ENCODE measurements at places on chromosomes 1 and 21.

GRCh38 chr1:178483251-178483957 is 13.4 kb downstream of the CLEC20A start:
- no peak for DNase-seq

- DNase-seq, result no peak
These were observed 140.4 kb downstream of the COP1 start for GRCh38 chr1:176066709-176067108.

DNA sequence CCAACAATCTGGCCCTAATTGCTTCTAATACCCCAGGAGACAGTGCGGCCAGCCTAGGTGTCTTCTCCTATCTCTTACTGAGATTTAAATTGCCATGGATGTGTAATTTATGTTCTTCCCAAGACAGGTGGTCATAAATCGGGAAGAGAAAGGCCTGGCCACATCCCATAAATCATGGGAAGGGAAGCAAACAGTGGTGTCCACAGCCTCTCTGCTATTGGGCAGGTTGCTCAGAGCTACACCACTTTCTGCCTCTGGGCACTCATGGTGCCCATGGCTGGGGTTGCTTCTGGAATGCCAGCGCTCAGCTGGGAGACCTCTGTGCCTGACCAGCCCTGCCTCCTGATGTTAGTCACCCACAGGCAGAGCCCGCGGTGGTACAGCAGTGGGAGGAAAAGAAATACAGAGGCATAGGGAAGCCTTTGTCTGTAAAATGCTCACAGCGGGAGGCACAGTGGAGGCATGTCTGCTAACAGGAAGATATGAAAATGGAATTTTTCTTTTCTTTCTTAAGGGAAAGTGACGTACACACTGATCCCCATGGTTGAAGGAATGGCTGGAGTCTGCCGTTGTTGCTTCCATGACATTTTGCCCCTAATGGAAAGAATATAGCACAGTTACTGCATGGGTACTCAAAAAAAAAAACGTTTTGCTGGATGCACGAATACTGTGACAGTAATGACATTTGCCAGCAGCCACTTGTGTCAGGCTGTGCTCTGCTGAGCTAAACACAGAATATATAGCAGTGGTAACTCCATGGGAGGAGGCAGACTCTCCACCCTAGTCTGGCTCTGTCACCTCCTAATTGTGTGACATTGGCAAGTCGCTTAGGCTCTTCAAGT is 21.9 kb downstream of the MTARC1 start:
- DNase-seq, result no peak

- no peak for DNase-seq
These were observed 139.7 kb downstream of the ROR1 start for GRCh38 chr1:63913533-63913932.

GRCh38 chr1:230858918-230859729 is 9.2 kb downstream of the C1orf198 start:
- DNase-seq, result no peak

GRCh38 chr1:98277118-98277517 is 356.3 kb upstream of the DPYD start:
- no peak for DNase-seq

DNA sequence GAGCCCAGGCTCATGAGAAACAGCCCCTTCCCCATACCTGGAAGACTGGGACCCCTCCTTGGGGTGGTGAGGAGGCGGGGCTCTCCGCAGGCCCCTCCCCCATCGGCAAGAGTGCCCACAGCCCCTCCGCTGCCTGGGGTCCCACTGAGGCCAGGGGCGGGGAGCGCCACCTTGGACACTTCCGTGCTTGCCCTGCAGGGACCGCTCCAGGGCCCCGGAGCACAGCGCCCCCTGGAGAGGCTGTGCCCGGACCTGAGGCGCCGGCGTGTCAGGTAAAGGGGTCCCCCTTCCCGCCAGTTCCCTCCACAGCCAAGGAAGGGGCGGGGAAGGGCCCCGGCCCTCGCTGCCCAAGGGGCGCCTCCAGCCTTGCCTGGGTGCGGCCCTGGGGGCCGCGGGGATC is 21.5 kb downstream of the INAVA start:
- no peak for DNase-seq

DNA sequence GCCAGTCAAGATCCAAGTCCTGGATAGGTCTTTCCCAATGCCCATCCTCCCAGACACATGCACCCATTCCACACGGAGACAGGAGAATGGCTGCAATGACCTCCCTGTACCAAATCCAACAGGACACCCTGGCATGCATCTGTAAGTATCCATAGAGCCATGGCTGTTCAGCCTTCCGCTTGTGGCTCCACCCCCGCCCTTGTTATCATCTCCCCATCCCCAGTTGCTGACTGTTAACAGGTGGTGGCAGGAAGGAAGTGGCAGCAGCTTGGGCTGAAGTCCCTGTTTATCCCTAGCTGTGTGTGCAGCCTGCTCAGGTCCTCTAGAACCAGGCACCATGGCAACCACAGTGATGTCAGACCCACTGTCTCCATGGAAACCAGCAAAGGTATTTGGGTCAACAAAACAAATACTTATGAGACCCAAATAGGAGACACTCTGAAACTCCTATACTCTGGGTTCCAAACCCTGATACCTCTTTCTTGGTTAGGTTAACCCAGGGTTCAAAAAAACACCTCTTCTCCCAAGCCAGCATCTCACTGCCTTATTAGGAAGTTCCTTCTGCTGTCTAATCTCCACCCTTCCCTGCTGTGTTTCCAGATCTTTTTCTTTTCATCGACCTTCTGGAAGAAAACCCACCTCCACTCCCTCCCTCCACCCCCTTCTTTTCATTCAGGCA is 721 bp downstream of the PBXIP1 start:
- peak; percentile 74 for DNase-seq

DNA sequence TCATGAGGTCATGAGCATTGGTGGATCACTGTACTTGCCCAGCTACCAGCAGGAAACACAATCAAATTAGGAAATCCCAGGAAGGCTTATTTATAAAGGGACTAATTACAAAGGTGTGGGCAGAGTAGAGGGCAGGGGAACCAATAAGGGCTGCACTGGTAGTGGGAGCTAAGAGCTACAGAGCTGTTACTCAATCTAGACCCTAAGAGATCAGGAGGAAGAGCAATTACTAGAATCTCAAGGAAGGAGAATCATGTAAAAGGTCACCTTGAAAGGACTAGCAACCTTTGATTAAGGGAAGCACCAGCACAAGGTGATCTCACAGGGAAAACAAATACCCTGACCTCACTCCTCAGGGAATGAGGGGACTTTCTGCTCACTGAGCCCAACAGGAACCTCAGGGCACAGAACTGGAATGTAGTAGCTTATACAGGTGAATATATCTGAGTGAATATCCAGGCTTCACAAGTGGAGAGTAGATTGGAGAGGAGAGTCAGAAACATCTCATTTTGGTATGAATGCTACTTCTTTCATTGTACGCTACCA is 66.8 kb downstream of the SAMSN1 start:
- DNase-seq, result no peak

- peak; percentile 13 for DNase-seq
These were observed 35.7 kb upstream of the MTR start for GRCh38 chr1:236759252-236759859.

DNA sequence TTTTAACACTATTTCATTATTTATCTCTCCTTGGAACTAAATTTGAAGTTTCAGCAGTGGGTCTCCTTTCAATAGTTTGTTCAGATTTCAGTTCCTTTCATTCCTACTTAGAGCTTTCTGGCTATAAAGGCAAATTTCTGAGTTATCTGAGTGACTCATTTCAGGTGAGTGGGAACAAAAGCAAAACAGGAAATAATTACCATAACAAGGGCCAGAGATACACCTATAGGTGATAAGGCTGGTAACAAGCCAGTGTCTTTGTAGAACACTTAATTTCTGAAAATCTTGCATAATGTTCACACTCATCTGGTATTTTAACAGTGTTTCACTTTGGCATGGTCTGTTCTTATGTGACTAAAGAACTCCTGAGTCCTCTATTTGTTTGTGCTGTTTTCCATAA is 64.5 kb upstream of the PRRC2C start:
- no peak for DNase-seq

GRCh38 chr1:114203595-114204128 is 50.0 kb upstream of the SYT6 start:
- no peak for DNase-seq

- DNase-seq, result no peak
These were observed 96.6 kb downstream of the PTPN14 start for GRCh38 chr1:214454569-214455396.

GRCh38 chr1:205211169-205211838 is at the start of gene DSTYK:
Gene DSTYK (minus strand): TSS chr1:205211702. CDS start chr1:205211535, 167 bp downstream.
- DNase-seq, result peak; percentile 93

- DNase-seq, result peak; percentile 70
These were observed 10.4 kb downstream of the DCAF8 start for GRCh38 chr1:160251687-160252526.

- no peak for DNase-seq
These were observed 2.3 kb upstream of the GIPC2 start for GRCh38 chr1:78043436-78043835.

DNA sequence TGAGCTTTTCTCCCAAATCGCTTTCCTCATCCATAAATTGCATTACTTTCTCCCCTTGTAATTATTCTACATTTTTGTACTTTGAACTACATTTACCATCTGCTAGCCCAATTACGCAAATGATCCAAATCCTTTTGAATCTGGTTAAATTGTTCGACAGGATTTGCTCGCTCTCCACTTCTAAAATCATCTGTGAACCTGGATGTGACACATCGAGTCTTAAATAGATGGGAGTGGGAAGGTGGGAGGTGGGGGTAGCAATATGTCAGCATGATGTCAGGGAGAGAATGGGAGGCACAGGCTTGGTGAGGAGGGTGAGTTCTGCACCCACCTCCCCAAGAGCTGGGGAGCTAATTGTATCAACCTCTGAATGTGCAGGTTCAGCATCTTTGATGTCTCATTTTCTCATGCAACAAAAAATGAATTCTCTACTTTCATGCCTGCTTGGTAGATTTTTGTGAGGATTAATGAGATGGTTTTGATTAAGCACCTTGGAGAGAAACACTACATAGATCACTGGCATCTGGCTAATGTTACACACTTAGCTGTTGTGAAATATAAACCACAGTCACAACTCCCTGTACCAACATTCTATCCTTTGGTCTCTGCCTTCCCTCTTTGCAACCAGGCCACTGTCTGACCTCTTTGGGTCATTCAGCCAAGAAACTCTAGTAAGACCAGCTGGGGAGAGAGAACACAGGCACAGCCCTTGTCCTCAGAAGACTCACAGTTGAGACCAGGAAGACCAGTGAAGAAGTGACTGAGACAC is 165.1 kb downstream of the DAB1 start:
- no peak for DNase-seq

- peak; percentile 38 for DNase-seq
These were observed 12.3 kb upstream of the GSTM4 start for GRCh38 chr1:109643385-109644230.

- DNase-seq, result no peak
These were observed 78.0 kb downstream of the WDR64 start for GRCh38 chr1:241730031-241730430.

- DNase-seq, result peak; percentile 77
These were observed 20.8 kb downstream of the ATP5PO start for GRCh38 chr21:33894736-33895288.

GRCh38 chr1:61157468-61157987 is 75.2 kb downstream of the NFIA start:
- DNase-seq, result no peak

GRCh38 chr1:109786531-109787021 is 22.9 kb upstream of the EPS8L3 start:
- peak; percentile 7 for DNase-seq

DNA sequence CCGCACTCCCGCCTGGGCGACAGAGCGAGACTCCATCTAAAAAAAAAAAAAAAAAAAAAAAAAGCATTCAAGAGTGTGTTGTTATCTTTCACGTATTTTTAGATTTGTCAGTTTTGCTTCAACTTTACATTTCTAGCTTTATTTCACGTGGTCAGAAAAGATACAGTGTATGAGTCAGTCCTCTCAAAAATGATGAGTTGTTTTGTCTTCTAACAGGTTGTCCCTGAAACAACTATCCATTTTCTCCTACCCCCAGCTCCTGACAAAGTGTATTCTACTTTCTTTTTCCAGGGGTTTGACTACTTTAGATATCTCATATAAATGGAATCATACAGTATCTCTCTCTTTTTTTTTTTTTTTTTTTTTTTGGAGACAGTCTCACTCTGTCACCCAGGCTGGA is 5.5 kb upstream of the ZNF695 start:
- no peak for DNase-seq

DNA sequence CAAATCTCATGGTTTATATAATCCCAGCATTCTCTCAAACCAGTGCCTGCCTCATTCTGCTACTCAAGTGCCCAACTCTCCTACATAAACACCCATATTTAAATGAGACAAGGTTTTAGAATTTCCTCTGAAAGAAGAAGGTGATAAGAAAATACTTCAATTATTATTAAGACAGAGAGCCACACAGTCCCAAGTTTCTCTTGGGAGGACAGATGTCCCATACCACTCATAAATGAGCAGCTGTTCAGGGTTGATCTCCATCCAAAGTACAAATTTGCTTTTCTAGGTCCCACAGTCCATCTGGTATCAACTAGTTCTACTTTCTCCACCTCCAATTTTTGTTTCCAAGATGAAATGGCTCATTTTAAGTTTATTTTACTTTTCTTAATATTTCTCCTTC is 11.3 kb downstream of the DCAF8 start:
- DNase-seq, result no peak

DNA sequence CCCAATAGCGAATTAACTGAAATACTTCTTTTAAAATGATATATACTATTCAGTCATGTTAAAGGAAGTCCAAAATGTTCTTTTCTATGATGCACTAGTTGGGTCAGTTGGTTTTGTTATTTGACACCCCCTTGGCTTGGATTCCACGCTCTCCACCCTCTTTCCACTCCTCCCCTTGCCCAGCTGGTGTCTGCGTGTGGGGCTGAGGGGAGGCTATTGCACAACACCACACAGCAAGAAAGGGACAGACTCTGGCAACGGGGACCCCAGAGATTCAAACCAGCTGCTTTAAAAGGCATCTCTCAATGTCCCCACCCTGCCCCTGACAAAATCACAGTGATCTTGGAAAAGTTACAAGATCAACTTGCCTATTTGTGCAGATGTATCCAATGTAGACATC is 394.3 kb downstream of the TGFB2 start:
- no peak for DNase-seq

- no peak for DNase-seq
These were observed 251.4 kb downstream of the FAM72C start for GRCh38 chr1:143720087-143721023.

GRCh38 chr1:29540801-29541357 is 304.6 kb downstream of the PTPRU start:
- DNase-seq, result no peak

DNA sequence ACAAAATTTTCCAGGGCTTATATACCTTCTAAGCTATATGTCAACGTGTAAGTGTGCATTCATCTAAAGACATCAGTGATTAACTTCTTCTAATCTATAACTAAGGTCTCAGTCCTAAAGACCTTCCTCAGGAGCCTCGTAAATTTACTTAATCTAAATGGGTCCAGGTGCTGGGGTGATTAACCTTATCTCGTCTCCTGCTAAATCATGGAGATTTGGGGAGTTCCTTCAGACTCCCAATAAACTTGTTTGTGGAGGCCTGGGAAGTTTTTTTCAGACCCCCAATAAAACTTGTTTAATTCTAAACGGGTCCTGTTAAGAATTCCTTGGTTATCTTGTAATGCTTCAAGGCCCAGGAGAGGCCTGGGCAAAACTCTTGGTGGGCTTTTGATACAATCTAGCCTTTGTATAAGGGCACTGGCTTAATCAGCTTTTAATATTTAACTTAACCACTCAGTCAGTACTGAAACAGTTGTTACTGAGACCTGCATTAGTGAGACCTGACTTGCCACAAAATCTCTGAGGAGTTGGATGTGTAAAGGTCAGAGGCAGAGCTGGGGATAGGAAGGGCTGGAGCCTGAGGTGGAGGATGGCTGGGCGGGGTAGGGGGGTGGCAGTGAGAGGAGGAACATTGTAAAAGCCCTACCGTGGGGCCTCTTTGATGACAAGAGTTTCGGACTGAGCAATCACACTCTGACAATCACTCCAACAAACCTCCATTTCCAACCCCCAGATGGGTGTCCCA is 6.2 kb upstream of the HMGCS2 start:
- DNase-seq, result no peak

Data from NCI-H345 (cell line).